ENCODE measurements at places on chromosomes 13 and 19. TPM values are rescaled to one million over a fixed set of nuclear protein-coding genes. Genes with fewer than 3 reads are reported as not detected.
A peak's percentile ranks its signal among the peaks of the same experiment; 100 is the strongest.

Gene IL4I1
- not detected for total RNA-seq

Gene GADD45GIP1
- 29.1 TPM for total RNA-seq

Gene CCDC70
- not detected for total RNA-seq

Gene LRP3
- 33.2 TPM for total RNA-seq

Gene S1PR5
- 3.7 TPM for total RNA-seq

Gene CABP5
- total RNA-seq = not detected

Gene NKPD1
- 0.13 TPM for total RNA-seq

Gene ZNF132
- 1.6 TPM for total RNA-seq

Gene FBN3
- 0.51 TPM for total RNA-seq

Gene OVOL3
- not detected for total RNA-seq

Gene GZMM
- not detected for total RNA-seq

Gene ACOD1
- not detected for total RNA-seq

- peak; percentile 30 for DNase-seq
These were observed 6.3 kb upstream of the RPS19 start for GRCh38 chr19:41853768-41854167.

DNA sequence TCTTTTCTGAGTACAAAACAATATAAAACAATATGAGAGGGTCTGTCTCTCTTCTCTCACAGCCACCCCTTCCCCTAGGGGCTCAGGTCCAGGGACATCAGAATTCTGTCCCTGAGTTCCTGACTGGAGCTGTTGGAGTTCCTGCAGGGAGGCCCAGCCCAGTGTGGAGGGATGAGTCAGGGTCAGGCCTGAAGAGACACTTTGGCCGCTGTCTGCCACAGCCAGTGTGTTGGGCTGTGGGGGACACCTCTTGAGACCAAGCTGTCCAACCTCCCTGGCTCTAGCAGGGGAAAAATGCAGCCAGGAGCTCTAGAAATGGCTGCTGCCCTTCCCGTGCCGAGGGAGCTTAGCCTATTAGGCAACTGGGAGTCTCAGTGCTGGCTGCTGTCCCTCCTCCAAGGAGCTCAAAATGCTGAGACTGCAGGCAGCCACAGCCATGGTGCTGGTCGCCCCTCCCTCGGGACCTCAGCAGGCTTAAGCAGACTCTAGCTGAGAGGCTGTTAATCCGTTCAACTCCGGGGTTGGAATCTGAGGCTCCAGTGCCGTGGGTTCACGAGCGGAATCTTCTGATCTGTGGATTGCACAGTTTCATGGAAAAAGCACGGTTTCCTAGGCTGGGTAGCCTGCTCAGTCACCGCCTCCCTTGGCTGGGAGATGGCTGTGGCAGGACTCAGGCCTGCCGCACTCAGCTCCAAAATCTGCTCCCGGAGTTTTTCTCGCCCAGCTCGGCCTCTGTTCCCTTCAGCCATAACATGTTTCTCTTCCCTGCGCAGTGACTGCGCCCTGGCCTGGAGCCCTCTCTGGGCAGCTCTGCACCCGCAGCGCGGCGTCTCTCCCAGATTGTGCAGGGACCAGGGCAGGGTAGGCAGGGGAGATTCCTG lies 3.8 kb upstream of the ZNF626 start:
- DNase-seq = no peak

DNA sequence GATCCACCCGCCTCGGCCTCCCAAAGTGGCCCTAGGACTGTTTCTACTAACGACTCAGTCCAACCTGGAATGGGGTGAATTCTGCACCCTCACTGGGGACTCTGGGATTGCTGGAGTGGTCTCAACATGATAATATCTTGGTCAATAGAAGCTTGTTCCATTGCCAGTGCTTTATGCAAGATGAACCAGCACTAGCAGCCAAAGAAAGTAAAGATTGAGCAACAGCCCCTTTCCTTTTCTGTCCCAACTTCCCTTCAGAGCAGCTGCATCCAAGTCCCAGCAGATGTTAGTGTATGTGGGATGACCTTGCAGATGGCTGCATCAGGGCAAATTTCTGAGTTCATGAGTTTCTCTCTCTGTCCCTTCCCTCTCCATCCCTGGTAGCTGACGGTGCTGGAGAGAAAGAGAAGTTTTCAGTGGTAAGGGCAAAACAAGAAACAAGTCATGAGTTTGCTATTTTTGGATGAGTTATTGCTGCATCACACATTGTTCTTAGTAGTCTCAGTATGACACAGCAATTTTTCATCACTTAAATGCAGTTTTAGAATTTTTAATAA lies 183.6 kb upstream of the EDNRB start:
- DNase-seq = no peak

DNA sequence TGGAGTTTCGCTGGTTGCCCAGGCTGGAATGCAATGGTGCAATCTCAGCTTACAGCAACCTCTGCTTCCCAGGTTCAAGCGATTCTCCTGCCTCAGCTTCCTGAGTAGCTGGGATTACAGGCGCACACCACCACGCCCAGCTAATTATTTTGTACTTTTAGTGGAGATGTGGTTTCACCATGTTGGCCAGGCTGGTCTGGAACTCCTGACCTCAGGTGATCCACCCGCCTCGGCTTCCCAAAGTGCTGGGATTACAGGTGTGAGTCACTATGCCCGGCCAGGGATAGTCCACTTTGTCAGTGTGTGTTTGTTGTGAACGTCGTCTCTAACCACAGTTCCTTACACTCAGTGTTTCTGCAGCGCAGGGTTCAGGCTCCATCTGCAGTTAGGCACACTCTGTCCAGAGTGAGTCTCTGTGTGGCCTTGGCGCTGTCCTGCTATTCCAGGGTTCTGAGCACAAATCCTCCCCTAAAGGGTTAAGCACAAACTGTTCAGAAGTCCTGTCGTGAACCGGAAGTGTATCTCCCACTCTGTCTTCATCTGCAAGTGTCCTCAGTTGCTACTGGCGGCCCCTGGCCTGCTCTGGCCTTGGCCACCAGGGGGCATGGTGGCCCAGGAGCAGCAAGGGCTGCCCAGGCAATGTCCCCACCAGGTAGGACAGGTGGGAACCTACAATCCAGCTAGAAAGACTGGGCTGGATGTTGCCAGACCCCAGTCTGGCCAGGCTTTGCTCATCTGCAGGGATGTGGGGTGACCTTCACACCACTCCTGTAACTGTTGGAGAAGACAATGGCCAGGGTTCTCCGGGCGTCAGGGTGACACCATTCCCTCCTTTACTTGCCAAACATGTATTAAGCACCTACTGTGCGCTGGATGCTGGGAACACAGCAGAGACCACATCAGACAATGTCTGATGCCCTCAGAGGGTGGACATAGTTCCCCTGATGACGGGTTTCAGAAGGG lies 38.8 kb upstream of the GATAD2A start:
- DNase-seq = no peak

GRCh38 chr19:2720777-2721569 lies at the start of gene DIRAS1:
Gene DIRAS1 (minus strand): TSS chr19:2721372. CDS start chr19:2717806, 3,566 bp downstream.
- no peak for DNase-seq

DNA sequence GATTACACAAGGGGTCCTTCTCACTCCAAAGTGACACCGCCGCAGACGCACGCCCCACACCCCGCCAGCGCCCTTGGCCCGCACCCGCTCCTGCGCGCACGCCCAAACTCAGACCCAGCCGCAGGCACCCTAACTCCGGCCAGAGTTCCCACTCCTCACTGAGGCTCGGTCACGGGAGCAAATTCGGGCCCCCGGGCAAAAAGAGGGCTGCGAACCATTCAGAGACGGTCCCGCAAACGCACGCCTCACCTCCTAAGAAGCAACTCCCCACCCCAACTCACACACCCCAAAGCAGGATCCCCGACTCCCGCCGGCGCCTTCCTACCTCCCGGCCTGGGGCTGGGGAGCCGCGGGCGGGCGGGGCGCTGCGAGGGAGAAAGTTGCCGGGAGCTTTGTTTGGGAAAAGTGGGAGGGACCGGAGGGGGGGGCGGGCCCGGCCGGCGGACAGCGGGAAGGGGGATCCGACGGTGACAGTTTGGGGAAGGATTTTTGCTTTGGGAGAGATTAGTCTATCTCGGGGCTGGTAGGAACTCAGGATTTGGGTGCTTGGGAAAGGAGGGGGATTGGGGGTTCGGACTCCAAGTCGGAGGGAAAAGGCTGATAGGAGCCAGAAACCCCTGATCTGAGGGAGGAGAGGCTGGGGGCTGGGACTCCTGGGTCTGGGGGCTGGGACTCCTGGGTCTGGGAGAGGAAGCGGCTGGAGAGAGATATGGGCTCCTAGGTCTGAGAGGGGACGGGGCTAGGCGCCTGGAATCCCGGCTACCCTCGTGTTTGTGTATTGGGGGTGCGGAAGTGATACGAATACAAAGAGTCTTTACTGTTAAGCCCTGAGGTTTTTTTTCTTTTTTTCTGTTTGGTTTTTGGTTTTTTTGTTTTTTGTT lies at the start of gene TEAD2:
TEAD2 (minus strand) TSS at position 369 of the 881 bp plus-strand sequence. CDS start 2,341 bp downstream, outside the sequence.
- DNase-seq = no peak

DNA sequence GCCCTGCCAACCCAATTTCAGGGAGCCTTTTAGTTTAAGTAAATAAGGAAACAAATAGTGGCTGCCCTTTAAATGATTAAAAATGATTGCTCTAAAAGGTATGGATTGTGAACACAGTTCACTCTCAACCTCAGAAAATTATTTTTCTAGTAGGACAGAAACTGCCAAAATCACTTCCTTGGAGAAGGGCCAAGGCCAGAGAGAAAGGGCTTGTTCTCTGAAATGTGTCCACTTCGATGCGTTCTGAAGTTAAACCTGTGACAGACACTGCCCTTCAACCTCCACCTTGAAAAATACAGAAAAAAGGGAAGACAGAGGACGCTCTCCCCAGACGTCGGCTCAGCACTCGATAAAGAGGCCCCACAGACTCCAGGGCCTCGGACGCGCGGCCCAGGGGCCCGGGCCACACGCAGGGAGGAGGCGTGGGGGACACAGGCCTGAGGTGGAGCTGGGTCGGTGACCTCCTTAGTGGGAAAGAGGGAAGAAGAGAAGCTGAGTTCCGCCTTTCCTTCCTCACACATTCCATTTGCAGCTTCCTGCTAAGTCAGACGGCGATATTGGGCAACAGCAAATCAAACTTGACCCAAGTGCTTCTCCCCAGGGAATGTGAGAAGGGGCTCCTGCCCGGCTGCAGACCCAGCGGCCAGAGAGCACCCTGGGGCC lies 63.6 kb downstream of the RASA3 start:
- peak; percentile 48 for DNase-seq

GRCh38 chr13:23618341-23618740 lies 48.1 kb downstream of the TNFRSF19 start:
- DNase-seq = no peak

GRCh38 chr19:280541-281009 lies 10.6 kb downstream of the PLPP2 start:
- DNase-seq = no peak

- no peak for DNase-seq
These were observed 451.2 kb downstream of the DCT start for GRCh38 chr13:94028234-94028633.

DNA sequence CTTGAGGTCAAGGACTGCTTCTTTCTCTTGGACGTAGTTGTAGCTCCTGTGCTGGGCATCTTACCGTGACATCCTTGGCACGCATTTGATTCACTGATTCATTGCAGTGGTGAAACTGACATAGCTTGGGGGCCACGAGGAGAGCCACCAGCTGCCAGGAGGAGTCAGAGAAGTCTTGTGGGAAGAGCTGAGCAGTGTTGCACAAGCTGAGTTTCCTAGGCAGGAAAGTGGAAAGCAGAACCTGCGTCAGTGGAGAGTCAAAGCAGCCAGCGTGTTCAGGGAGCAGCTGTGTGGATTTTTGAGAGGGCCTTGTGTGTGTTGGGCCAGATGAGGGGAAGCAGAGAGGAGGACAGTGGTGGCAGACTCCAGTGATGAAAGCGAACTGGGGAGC lies 5.3 kb upstream of the GPR183 start:
- DNase-seq = no peak

DNA sequence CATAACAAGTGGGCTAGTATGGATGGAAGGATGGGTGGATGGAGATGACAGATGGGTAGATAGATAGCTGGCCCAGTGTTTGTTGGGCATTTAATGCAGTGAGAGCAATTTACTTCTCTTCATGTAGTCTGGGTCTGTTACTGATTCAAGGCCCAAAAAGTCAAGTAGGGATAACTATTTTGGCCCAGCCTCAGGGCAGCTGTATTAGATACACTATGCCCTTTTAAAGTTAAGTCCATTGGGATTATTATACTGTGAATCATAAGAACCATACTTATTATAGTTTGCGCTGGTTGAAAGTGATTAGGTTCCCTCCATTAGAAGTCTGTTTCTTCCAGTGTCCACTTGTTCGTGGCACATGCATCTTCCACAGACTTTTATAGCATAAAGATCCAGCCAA lies 4.7 kb downstream of the ITGBL1 start:
- DNase-seq = no peak

- DNase-seq = peak; percentile 85
These were observed 16.0 kb downstream of the PIP5K1C start for GRCh38 chr19:3684054-3684816.

DNA sequence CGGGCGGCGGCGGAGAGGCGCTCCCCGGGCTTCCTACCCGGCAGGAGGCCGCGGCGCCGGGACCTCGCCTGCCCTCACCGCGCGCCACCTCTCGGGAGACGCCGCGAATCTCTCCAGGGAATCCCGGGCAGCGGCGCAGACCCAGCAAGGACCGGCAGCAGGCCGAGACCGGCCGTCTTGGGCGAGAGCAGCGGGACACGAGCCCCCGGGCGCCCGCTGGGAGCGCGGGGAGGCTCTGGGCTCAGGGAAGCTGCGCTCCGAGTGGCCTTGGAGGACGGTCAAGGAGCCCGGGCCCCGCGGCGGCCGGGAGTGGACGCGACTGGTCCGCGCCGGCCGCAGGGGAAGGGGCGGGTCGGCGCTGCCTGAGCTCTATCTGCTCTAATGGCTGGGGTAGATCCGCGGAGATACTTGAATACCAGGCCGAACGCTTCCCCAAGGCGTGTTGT lies 14.7 kb downstream of the CDX2 start:
- no peak for DNase-seq

DNA sequence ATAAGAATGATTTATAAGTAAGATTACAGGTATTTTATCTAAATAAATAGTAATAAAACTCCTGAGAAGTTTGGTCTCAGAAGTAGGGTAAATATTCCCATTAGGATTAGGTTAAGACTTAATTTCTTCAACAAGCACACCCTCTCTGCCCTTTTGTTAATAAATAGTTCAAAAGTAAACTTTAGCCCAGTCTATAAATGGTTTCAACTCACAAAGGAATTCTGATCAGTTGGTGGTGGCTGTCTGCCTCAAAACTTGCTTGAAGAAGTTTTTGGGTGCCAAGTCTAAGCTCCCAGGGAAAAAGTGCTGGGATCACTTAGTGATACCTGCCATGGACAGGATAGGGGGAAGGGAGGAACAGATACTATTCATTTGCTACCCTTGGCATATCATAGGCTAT lies 22.9 kb downstream of the MBNL2 start:
- no peak for DNase-seq
